ENCODE measurements at places on chromosomes 13 and 19. TPM values are rescaled to one million over a fixed set of nuclear protein-coding genes. Genes with fewer than 3 reads are reported as not detected.

GRCh38 chr13:101695870-101696516 lies 243.5 kb downstream of the ITGBL1 start:
- DNase-seq = no peak

GRCh38 chr13:77222000-77222690 lies 104.7 kb downstream of the MYCBP2 start:
- no peak for DNase-seq

DNA sequence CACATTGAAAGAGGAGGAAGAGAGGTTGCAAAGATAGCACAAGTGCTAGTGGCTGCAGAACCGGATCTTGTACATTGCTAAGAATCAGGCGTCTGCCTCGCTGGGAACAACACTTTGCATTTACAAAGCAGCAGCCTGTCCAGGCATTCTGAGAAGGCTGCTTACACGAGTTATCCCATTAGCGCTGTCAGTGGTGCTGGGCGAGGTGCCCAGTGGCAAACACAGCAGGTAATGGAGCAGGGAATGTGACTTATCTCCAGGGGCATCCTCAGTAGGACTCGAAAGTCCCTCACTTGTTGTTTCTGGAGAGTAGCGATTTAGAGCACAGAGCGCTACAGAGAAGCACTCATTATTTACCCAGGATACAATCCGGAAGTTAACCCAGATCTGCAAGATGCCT lies 209.6 kb downstream of the OLFM4 start:
- DNase-seq = peak; percentile 19

SPHK2 gene
- total RNA-seq = 48.4 TPM

GRCh38 chr19:51387924-51388389 lies at the start of gene LIM2:
Gene LIM2 (minus strand): TSS chr19:51387974. CDS start chr19:51387443, 531 bp downstream.
- DNase-seq = no peak

CEACAM21 gene
- total RNA-seq = 0.35 TPM

FPR3 gene
- total RNA-seq = not detected

- DNase-seq = no peak
Observed at GRCh38 chr13:112890316-112891145, 78.5 kb upstream of the MCF2L start.
